Activated T-cell treated with anti-CD3 and anti-CD28 coated beads, Interleukin-2, amount 50 U/mL, for 72 hours (primary cell): ENCODE measurements at places on chromosomes 5 and 9. TPM values are rescaled to one million over a fixed set of nuclear protein-coding genes. Genes with fewer than 3 reads are reported as not detected.

The TIMD4 gene
- total RNA-seq: 7.3 TPM

The ANKRD31 gene
- 0.65 TPM for total RNA-seq

The CAMK4 gene
- total RNA-seq: 56.1 TPM

The PHYHD1 gene
- 1.9 TPM for total RNA-seq

The TPPP gene
- total RNA-seq: 0.29 TPM

The GABRA1 gene
- not detected for total RNA-seq

The SEMA4D gene
- 182 TPM for total RNA-seq

The CTSL gene
- 5.6 TPM for total RNA-seq

The URM1 gene
- 69.3 TPM for total RNA-seq

The LEAP2 gene
- total RNA-seq: 5.0 TPM

The AK8 gene
- total RNA-seq: 0.63 TPM

The SLC12A7 gene
- total RNA-seq: 29.0 TPM

GRCh38 chr9:115117999-115118878, at the start of gene TNC:
Gene TNC, minus strand, starts transcription at chr9:115118157. Its CDS starts 27,139 bp downstream, at chr9:115091018.
- DNase-seq: no peak

GRCh38 chr5:107331312-107331711, 339.4 kb downstream of the EFNA5 start:
- no peak for DNase-seq

DNA sequence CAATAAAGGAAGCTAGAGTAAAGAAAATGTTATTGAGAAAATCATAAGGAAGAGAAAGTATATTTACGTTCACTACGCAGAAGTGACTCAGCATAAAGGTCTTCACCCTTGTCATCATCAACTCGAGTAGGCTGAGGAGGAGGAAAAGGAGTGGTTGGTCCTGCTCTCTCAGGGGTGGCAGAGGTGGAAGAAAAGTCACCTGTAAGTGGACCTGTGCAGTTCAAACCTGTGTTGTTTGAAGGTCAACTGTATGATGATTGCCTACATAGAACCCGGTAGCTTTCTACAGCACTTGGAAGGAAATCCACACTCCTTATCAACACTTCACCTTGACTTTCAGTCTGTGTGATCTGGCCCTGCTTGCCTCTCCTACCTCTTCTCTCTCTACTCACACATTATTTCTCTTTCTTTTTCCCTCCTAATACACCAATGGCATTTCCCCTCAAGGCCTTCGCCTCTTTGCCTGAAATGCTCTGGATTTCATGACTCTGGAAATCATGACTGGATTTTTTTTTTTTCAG, 109.3 kb upstream of the CPEB4 start:
- no peak for DNase-seq

- DNase-seq: peak; percentile 61
Measured at GRCh38 chr5:173573126-173573960, 43.1 kb downstream of the BOD1 start.

DNA sequence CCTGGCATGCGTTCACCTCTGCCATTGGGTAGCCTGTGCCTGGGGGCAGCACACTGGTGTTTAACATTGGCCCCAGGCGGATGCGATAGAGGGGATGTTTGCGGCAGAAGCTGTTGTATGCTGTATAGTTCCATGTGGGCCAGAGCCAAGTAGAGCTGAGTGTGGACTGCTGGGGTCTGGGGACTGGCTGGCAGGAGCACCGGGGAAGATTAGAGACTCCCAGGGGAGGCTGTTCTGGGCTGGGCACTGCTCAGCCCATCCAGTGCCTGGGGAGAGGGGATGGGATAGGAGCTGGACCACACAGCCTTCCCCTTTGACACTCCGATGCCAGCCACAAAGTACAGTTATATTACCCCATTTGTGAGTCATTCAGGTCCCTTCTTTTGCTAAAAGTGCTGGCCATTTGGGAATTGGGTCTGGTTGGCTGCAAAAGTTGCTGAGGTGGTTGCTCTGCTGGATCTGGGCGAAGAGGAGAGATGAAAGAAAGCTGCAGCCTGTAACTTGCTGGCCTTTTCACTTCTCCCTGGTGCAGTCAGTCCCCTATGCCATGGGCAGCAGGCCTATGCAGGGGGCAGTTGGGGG, 73.8 kb downstream of the RGS3 start:
- no peak for DNase-seq

- no peak for DNase-seq
Measured at GRCh38 chr5:173699966-173700365, 83.5 kb upstream of the BOD1 start.

DNA sequence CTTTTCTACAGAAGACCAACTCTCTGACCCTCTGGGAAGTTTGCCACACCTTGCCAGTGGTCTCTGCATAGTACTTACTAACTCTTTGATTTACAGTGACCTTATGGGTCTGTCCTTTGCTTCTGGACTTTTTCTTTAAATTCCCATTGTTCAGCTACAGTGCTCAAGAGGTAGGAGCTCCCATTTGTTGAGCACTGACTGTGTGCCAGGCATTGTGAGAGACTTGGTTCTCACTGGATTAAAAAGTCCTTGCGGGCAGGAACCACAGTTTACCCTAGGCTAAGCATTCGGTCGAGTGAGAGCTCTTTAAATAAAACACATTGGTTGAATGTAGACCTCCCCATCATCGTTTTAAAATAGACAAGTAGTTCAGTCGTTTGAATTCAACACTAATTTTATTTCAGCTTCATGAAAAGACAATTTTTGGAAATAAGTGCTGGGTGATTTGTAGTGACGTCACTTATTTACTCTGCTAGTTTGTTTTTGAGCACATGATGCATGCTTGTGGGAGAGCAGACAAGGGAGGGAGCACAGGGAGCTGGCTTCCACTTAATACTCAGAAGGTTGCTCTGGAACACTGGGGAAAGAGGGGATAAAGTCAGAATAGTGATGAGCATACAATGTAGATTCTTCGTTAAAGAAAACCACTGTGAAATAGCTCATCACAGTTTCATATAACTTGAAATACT, 27.1 kb downstream of the RASGRF2 start:
- no peak for DNase-seq

GRCh38 chr5:147892696-147893296, 13.5 kb downstream of the C5orf46 start:
- no peak for DNase-seq

DNA sequence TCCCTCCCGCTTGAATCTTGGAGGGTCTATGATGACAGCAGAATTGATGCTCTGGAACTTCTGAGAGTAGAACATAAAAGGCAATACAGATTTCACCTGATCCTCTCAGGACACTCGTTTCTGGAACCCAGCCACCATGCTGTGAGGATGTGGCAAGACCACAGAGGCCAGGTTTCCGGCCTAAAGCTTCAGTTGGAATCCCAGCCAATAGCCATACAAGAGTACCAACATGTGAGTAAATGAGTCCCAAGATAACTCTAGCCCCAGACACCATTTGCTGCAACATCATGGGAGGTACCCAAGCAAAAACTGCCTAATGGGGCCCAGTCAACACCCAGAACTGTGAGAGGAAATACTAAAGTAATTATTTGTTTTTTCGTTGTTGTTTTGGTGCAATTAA, 65.7 kb upstream of the MARCHF11 start:
- no peak for DNase-seq

DNA sequence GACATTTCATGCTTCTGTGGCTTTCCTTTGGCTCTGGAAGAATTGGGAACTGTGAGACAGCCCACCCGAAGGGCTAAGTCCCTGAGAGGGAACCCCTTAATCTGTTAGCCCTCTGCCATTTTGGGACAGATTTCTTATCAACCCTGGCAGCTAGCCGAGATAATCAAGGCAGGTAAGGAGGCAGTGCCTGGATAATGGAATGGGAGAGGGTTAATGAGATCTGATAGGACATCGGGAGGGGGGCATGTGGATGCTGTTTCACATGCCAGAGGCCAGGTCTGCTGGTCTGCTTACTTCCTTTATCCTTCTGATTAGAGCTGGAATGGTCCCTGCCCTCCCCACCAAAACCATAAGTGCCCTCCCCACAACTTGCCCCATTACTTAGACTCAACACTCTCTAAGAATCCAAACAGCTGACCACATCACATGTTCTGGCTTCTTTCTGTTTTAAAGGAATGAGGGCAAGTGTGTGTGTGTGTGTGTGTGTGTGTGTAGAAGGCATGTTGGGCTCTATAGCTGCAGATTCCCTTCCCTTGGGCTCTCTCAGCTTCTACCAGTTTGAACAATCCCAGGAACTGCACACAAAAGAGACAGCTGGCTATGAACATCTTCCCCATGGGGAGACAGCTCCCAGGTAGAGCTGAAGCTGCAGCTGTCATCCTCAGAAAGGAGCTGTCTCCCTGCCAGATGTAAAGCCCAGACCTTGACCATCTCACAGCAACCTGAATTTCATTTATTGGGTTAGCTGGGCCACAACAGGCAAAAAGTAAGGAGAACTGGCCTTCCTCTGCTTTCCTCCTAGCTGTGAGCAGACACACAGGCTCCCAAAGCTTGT, 221.3 kb downstream of the PIK3R1 start:
- DNase-seq: no peak

- DNase-seq: no peak
Measured at GRCh38 chr9:74817281-74817810, 70.4 kb downstream of the TRPM6 start.

DNA sequence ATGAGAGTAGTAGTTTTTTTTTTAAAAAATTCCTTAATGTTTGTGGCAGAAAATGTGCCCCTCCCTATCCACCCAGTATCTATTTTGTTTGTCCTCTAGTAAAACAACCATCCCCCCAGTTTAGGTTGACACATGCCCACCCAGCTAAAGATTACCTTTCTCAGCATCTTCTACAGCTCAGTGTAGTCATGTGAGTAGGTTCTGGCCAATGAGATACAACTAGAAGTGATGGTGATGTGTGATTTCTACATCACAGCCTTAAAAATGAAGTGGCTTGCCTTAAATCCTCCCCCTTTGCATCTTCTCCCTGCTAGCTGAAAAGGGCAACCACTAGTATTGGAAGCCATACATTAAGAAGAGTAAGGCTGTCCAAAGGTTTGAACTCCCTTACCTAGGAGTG, 14.9 kb downstream of the CHD1 start:
- DNase-seq: no peak

DNA sequence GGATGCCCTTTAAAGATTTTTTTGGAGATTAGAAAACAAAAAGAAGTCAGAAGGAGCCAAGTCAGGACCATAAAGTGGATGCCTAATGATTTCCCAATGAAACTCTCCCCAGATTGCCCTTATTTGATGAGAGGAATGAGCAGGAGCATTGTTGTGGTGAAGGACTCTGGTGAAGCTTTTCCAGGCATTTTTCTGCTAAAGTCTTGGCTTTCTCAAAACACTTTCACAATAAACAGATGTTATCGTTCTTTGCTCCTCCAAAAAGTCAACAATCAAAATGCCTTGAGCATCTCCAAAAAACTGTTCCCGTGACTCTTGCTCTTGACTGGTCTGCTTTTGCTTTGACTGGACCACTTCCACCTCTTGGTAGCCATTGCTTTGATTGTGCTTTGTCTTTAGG, 121.8 kb downstream of the CAAP1 start:
- no peak for DNase-seq

GRCh38 chr5:28369418-28369817, 1331.0 kb upstream of the CDH9 start:
- no peak for DNase-seq

DNA sequence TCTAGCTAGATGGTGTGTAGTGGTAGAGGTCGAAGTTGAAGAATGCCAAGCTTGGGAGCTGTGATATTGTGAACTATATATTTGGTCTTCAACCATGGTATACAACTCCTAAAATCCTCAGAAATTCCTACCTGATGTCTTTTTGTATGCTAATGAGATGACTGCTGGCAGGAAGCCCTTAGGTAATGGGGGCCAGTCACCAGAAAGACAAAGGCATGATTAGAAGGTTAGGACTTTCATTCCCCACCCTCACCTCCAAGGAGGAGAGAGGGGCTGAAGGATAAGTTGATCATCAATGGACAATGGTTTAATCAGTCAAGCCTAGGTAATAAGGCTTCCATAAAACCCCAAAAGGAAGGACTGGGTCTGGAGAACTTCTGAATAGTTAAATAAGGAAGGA, 285.7 kb upstream of the POU5F2 start:
- DNase-seq: no peak

- no peak for DNase-seq
Measured at GRCh38 chr5:9419794-9420193, 126.1 kb downstream of the SEMA5A start.

DNA sequence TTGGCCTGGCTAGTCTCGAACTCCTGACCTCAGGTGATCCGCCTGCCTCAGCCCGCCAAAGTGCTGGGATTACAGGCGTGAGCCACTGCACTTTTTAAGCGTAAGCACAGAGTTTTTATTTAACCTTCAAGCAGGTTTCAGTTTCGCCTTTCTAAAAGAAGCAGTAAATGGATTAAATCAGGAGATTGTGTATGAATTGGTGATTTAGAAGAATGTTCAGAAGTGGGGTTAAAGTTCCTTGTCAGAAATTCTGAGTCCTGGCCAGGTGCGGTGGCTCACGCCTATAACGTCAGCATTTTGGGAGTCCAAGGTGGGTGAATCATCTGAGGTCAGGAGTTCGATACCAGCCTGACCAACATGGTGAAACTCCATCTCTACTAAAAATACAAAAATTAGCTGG, 12.2 kb downstream of the HSPA4 start:
- no peak for DNase-seq

DNA sequence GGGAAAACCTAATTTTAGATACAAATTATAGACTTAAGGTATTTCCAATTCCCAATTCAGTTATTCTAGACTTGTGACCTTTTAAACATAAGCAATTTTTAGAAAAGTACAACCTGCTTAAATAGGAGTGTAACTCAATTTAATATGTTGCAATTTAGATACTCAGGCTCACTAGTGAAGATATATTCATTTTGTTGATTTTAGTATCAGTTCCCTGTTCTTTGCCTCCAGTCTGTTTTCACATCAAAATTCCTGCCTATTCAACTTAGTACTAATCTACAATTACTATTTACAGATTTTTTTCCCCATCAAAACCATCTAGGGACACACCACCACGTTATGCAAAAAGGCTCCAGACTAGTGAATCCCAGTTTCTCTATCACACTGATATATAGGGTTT, 30.4 kb downstream of the PWWP2A start:
- DNase-seq: no peak

DNA sequence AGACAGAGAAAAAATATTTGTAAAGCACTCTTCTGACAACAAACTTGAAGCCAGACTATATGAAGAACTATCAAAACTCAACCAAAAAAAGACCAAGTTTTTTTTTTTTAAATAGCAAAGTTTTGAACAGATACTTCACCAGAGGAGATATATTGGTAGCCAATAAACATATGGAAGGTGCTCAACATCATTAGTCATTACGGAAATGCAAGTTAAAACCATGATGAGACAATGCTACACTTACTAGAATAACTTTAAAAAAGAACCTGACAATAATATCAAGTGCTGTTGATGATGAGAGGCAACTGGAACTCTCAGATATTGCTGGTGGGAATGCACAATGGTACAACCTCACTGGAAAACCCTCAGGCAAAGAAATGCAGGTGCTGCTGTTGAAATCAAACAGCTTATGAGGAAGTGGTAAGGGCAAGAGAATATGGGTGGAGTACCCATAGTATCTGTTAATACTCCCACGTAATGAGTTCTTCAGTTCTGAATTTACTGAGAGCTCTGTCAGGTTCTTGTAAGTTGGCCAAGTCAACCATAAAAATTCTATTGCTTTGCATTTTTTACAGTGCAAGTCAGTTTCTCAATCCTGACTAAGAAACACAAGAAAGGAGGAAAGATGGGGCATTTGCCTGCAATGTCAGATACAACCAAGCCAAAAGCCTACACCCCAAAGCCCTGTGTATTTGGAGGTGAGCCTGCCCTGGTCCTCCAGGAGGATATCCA, 87.3 kb upstream of the GNAQ start:
- DNase-seq: peak; percentile 13

- no peak for DNase-seq
Measured at GRCh38 chr5:107104040-107104995, 566.4 kb downstream of the EFNA5 start.
